NCI-H774 (cell line): ENCODE measurements at places on chromosomes 6 and 20.
A peak's percentile ranks its signal among the peaks of the same experiment; 100 is the strongest.

- DNase-seq: no peak
Measured at GRCh38 chr6:99603421-99604165, 3.0 kb upstream of the PRDM13 start.

DNA sequence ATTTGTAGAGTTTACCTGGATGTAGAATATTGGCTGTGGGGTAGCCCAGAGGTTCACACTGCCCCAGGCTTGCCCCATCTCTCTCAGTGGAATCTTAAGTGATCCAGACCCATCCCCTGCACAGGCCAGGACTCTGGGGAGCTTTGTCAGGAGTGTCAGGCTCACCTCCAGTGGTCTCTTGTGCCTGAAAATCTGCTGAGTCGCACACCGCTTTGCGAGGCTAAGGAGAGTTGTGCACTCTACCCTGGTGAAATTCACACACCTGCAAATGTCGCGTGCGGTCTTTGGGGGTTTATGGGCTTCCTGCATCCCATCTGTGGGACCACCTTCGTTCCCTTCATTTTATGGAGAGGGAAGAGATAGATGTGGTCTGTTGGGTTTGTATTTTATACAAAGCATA, 63.6 kb upstream of the KIF25 start:
- DNase-seq: no peak

DNA sequence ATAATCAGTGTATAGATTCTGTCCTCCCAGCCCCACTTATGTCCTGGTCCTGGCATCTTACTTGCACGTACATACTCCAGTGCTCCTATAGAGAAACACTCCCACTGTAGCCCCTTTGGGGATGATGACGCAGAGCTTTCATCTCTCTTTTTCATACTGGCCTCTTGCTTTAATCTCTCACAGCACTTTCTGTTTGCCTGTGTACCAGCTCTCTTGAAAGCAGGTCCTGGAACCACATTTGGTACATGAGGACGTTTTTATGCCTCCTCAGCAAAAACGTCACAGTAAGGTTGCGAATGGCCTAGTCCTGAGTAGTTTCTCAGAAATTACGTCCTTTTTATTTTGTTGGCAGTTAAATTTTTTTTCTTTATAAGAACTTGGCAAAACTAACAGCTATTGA, 10.8 kb downstream of the L3MBTL3 start:
- DNase-seq: no peak

DNA sequence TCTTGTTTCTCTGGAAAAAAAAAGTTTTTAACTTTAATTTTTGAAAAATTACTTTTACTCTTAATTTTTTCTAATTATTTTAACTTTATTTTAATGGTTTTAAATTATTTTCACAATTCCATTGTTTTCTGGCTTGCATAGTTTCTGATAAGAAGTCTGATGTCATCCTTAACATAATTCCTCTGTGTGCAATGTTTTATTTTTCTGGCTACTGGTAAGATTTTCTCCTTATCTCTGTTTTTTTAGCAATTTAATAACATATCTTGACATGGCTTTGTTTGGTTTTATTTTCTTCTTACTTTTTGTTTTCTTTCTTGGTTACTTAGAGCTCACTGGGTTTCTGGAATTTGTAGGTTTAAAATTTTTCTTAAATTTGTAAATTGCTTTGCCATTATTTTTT, 114.8 kb downstream of the TBXT start:
- DNase-seq: no peak

GRCh38 chr6:19803331-19804204, 33.6 kb upstream of the ID4 start:
- no peak for DNase-seq

GRCh38 chr6:21039926-21040325, 505.7 kb downstream of the CDKAL1 start:
- no peak for DNase-seq

- no peak for DNase-seq
Measured at GRCh38 chr20:32356622-32357374, 1.3 kb upstream of the ASXL1 start.

DNA sequence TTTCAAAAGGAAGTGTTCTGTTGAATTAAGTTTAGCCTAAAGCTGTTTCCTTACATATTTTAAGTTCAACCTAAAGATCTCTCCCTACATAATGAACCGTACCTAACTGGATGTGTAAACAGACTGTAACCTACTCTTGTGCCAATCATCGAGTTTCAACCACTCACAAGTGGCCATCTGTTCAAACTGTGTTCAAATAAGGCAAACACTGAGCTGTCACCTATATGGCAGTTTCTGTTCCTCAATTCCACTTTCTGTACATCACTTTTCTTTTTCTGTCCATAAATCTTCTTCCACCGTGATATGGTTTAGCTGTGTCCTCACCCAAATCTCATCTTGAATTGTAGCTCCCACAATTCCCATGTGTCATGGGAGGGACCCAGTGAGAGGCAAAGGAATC, 428.6 kb downstream of the HACE1 start:
- no peak for DNase-seq

DNA sequence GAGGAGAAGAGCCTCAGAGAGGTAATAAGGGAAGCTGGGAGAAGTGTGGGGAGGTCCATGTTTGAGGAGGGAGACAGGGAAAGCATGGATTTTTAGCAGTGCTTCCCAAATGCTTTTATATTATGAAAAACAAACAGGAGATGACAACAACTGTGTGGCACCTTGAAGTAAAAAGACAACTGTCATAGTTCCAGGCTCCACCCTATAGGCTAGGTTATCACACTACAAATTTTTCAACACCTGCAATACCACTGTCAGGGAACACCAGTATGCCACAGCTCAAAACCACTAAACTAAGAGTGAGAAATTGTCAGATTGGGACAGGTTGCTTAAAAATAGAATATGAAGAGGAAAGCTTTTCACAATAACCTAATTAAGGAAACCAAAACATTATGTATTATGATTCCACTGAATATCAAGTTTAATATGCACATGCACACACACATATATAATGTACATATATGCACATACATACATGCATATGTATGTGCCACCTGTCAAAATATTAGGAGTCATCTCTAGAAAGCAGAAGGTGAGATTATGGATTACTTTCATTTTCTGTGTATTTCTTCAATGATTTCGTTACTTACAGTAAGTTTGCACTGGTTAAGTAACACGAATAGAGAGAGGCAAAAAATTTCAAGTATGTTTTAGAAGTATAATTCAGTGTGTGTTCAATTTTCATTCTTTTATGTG, 261.2 kb downstream of the PTPRK start:
- no peak for DNase-seq

DNA sequence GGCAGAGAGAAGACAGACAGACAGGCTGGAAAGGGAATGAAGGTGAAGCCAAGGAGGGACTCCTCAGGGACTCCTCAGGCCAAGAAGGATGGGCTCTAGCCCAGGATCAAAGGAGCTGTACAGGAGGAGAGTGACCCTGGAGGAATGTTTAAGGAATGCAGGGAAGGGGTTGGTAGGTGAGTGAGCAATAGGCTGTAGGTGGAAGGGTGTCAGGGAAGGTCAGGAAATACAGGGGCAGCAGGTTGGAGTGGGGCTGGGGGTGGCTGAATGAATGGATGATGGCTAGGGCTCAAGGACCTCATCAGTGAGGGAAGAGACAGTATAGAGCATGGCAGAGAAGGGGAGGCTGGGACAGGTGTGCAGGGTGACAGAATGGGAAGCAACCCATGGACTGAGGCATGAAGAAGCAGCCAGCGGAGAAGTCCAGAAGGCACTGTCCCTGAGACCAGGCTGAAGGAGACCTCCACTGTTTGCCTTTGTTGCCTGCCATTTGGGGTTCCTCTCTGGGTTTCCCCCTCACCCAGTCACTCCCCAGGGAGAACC, 13.2 kb downstream of the SYNGAP1 start:
- DNase-seq: no peak

DNA sequence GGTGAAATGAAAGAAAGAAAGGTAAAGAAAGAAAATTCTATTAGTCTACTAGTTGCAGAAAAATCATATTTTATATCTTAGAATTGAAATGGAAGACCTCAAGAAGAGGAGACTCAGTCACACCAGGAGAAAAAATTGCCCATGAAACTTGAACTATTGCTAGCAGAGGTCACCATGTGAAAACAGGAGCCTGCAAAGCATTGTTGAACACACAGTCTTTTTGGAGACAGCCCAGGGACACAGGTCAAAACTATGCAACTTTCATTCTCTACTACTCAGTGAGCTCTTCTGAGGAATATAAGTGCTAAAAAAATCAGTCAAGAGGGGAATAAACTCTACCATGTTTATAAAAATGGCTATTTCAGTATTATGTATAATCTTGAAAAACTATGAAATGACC, 89.8 kb upstream of the TENT5A start:
- DNase-seq: no peak

DNA sequence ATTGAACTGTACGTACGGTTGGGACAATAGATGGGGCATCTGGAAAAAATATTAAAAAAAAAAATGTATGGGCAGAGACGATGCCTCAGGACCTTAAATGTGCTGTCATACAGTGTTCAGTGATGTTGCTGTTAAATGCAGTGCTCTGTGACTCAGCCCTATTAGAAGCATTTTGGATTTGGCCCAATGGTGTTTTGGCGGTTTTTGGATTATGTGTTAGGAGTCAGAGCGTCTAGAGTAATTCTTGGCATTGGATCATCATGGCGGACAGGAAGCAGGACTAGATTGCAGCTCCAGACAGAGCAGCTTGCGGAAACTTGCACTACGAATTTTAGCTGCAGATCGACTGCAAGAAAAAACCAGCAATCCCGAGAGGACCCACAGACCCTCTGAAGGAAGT, 280.0 kb downstream of the SOX4 start:
- DNase-seq: no peak

DNA sequence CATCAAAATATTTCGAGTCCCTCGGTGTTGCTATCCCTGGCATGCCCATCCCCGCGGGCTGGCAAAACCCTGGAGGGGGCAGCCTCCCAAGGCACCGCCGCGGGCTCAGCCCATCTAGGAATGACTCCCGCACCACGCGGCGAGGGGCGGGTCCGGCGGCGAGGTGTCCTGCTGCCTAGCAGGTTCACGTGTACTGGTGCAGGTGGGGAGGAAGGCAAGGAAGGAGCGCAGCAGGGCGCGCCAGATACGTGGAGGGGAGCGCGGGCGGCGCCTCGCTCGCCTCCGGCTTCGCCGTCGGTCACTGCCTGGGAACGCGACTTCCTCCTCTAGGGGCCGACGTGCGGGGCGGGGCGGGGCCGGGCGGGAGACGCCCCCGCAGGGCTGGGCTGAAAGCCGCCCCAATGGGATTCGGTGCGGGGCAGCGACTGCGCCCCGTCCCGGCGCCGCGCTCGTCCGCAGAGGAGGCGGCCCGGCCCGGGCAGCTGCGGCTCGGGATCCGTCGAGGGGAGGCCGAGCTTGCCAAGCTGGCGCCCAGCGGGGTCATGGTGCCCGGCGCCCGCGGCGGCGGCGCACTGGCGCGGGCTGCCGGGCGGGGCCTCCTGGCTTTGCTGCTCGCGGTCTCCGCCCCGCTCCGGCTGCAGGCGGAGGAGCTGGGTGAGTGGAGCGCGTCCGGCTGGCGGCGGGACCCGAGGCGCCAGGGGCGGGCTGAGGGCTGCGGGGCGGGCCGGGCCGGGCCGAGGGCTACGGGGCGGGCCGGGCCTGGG, at the start of gene DCBLD1:
Gene DCBLD1 (plus strand): TSS at position 435 of the 764 bp plus-strand sequence. CDS start 108 bp downstream, at position 543.
- DNase-seq: peak; percentile 97

DNA sequence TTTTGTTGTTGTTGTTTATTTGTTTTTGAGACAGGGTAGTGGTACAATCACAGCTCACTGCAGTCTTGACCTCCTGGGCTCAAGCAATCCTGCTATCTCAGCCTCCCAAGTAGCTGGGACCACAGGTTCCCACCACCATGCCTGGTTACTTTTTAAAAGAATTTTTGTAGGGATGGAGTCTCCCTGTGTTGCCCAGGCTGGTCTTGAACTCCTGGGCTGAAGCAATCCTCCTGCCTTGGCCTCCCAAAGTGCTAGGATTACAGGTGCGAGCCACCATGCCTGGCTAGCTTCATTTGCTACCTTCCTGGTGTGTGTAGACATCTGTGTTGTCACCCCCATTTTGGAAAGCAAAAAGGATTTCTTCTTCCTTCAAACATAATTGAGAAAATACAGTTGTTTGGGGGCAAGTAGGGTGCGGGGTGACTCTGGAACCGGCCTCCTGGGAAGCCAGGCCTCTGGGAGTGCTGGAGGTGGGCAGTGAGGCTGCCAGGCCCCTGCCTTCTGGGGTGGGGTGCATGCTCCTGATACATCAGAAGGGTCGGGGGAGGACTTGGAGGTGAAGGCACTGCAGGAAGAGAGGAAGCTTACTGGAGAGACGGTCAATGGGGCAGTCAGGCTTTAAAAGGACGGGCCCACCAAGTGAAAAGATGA, 28.4 kb downstream of the SYNJ2 start:
- no peak for DNase-seq

- no peak for DNase-seq
Measured at GRCh38 chr20:24588725-24589340, 119.4 kb downstream of the SYNDIG1 start.
